A172 (cell line): ENCODE measurements at places on chromosomes 11 and 22. TPM values are rescaled to one million over a fixed set of nuclear protein-coding genes. Genes with fewer than 3 reads are reported as not detected.

The C22orf15 gene
- total RNA-seq: 0.26 and 0.40 TPM in 2 replicates

The OR51B6 gene
- total RNA-seq: not detected in 2 replicates

The CRYBB2 gene
- not detected in 2 replicates for total RNA-seq

The OMP gene
- not detected in 2 replicates for total RNA-seq

The DGCR2 gene
- total RNA-seq: 15.6 and 22.8 TPM in 2 replicates

The GDPD4 gene
- not detected in 2 replicates for total RNA-seq

The MAP6 gene
- 8.9 and 10.6 TPM in 2 replicates for total RNA-seq

The FAM111B gene
- total RNA-seq: 26.7 and 31.4 TPM in 2 replicates

The C1QTNF4 gene
- not detected in 2 replicates for total RNA-seq

The YAP1 gene
- total RNA-seq: 33.2 and 44.5 TPM in 2 replicates

The RPS6KB2 gene
- total RNA-seq: 83.6 and 89.8 TPM in 2 replicates

The PARVA gene
- total RNA-seq: 41.4 and 53.8 TPM in 2 replicates

The MOGAT2 gene
- total RNA-seq: 0.07 TPM in 1 of 2 replicates, not detected in the other

The C22orf42 gene
- not detected in 2 replicates for total RNA-seq

The CENPM gene
- total RNA-seq: 42.4 and 54.8 TPM in 2 replicates

The KRTAP5-1 gene
- not detected in 2 replicates for total RNA-seq

DNA sequence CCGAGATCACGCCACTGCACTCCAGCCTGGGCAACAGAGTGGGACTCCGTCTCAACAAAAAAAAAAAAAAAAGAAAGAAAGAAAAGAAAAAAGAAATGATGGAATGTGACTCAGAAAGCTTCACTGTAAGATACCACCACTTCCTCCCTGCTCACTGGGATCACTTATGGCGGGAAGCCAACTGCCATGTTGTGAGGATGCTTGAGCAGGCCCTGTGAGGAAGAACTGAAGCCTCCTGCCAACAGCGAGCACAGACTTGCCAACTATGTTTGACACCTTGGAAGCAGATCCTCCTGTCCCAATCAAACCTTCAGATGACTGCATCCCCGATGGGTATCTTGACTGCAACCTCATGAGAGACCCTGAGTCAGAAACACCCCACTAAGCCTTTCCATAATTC lies 8.3 kb downstream of the SEC14L6 start:
- peak; percentile 25 for DNase-seq

GRCh38 chr11:46800177-46800576 lies 45.9 kb downstream of the CKAP5 start:
- DNase-seq: no peak

GRCh38 chr11:31818425-31818755 lies 7.3 kb upstream of the PAX6 start:
- no peak for DNase-seq

DNA sequence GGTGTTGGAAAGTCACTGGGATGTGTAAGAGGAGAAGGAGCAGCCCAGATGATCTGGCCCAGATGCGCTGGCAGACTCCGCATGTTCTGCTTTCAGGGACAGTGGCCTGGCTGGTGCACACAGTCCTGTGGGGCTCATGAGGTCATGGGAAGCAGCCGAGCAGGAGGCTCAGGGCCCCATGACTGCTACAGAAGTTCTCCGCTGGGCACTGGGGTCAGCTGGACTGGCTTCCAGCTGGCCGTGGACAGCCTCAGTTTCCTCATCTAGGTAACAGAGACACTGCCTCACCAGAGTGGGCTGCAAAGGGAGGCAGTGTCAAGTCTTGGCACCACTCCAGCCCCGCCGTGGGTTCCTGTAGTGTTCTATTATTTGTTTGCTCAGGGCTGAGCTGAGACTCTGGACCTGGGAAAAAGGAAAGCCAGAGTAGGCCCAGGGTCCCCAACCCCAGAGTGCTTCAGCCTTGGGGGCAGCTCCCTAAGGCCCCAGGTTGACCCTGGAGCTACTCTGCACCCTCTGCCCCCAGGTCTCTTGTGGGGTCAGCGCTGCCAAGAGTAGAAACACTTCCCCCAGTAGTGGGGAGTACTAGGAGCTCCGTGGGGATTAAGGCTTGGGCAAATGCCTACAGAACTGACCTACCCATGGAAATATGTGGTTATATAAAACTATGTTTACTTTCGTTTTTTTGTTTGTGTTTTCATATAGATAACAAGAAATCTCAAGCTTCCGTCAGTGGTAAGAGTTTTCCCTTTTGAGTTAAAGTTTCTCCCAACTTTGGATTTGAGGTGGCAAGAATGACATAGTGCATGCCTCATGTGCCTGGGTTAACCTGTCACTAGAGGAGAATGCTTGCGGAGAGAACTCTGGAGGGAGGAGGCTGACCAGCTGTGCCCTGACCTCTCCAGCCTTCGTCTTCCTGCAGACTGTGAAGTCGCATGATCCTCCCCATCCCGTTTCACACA lies 45.3 kb downstream of the MED15 start:
- DNase-seq: no peak

DNA sequence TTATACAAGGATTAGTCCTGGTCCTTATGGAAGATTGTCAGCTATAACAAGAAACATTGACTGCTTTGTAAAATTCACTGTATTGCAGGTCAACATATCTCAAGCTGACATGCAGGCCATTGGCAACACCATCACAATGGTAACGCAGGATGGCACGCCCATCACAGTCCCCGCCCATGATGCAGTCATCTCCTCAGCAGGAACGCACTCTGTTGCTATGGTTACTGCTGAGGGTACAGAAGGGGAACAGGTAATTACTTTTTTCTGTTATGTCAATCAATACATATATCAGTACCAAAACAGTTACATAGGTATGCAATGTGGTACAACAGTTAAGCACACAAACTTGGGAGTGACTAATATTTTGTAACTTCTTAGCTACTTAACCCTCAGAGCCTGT lies 55.3 kb downstream of the ZNF143 start:
- no peak for DNase-seq

- no peak for DNase-seq
These were observed 3.7 kb upstream of the UPK3A start for GRCh38 chr22:45281010-45281409.

- DNase-seq: no peak
These were observed 35.4 kb upstream of the IGSF9B start for GRCh38 chr11:133992121-133992520.

GRCh38 chr22:29689206-29689879 lies 30.5 kb upstream of the CABP7 start:
- DNase-seq: no peak

GRCh38 chr22:23539135-23539838 lies 40.8 kb downstream of the IGLL1 start:
- DNase-seq: peak; percentile 49

DNA sequence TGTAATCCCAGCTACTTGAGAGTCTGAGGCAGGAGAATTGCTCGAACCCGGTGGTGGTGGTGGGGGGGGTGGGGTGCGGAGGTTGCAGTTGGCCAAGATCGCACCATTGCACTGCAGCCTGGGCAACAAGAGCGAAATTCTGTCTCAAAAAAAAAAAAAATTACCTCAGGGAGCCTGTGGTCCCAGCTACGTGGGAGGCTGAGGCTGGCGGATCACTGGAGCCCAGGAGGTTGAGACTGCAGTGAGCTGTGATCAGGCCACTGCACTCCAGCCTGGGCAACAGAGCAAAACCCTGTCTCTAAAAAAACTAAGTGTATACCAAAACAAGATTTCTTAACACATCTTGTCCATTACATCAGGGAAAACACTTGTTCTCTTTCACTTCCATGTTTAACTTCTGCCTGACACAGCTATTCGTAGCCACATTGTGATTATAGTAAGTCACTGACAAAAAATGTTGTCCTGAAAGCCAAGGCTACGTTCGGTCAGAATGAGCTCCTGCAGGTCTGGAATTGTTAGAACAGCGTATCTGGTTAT lies 1.4 kb downstream of the TMEM80 start:
- peak; percentile 37 for DNase-seq

DNA sequence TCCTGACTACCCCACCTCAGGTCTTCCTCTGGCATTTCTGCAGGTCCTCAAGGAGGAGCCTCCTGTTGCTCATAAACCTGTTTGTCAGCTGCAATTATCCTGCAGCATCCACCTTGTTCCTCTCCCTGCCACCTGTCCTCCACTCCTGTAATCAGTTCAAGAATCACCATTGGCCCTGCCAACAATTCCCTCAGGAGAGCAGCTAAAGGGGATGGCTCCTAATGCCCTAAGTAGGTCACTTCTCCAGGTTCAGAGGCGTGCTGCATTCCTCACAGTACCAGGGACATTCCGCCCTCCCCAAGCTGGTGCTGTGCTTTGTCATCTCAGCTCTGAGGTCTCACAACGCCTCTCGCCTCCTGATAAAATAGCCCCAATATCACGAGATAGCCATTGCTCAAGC lies 2.1 kb downstream of the CLDN25 start:
- DNase-seq: no peak

DNA sequence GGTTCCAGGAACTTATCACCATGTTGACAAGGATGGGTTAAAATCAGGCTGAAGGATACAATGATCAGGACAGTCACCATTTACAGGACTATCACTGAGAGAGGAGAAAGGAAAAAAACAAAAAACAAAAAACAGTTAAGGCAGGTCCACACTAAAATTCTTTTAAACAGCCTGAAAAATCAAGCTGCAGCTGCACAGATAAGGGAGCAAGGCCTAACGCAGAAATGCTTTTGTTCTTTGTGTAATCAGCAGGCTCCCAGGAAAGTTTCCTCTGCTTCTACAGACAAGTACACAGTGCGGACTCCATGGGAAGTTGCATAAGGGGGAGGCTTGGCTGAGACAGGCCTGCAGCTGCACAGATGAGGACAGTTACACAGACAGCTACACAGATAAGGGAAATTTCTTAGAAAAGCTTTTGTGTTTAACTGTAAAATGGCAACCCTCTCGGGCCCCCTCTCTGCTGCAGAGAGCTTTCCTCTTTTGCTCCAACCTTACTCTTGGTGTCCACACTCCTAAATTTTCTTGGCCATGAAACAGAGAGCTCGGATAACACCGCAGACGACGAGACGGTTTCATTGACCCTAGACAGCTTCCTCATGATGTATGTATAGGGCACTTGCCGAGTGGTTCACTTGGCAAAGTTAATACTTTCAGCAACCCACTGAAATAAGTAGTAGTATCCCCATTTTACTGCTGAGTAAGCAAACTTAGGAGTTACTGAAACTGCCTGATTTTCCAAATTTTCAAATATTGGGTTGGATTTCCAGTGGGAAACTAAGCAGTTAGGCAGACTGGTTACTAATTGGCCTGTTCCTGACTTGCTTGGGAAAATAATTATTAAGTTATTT lies 45.5 kb downstream of the PIWIL3 start:
- no peak for DNase-seq

DNA sequence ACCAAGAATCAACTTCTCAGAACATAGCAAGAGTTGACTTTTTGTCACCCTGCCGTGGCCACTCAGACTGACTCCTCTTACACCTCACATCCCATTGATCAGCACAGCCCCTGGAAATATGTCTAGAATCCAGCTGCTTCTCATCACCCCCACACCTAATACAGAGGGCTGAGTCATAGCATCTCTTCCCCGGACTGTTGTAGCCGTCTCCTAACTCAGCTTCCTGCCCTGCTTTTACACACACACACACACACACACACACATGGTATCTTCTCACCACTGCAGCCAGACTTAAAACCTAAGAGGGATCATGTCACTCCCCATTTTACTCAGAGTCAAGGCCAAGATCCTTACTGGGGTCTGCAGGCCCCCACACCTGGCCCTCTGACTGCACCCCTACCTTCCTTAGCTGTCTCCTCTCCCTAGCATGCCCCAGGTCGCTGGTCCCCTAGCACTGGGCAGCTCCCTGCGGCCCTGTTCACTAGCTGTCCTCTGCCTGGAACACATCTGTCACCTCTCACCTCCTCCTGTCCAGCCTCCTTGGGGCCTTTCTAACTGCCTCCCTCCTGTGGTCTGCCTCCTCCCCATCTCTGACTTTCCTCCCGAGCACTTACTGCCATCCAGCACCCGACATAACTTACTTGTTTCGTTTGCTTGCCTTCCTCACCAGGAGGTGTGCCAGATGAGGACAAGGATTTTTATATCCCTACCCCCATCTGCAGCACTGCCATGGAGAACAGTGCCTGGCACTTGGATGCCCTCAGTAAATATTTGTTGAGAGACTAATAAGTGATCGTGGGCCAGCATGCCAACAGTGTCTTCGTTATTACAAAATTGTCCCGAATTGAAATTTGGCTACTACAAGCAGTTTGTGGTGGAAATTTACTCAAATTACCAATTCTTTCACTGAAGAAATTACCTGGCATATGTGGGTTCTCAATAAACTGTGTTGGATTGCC lies 61.9 kb downstream of the BMAL1 start:
- peak; percentile 92 for DNase-seq

DNA sequence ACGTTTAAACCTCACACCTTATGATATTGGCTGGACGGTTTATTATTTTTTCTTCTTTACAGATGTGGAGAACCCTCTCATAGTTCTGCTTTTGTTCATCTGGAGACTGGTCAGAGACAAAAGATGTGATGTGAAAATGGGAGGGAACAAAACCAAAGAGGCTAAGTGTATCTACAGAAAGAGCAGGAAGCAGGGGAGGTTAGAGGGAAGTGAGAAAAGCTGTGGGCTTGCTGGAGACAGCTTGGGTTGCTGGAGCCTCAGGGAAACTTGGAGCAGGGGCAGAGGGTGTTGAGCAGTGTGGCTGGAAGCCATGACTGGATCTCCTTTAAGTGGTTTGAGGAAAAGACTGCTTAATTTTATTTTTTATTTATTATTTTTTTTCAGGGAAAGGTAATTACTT lies 79.0 kb upstream of the SNX19 start:
- DNase-seq: no peak

DNA sequence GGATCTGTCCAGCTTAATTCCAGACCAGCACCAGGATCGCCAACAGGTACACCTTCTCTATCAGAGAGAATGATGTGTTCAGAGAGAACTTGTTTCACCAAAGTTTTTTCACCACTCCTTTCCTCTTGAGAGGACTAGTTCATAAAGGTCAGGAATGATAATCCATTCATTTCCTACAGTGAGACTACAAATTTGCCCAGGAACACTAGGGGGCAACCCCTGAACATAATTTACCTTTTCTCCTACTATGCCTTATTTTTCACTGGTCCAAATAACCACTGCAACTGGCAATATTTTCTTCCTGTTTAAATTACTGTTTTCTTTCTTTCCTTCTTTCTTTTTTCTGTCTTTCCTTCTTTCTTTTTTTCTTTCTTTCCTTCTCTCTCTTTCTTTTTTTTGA lies 22.5 kb downstream of the CAVIN3 start:
- DNase-seq: peak; percentile 19

GRCh38 chr11:27174021-27174420 lies 133.4 kb downstream of the BBOX1 start:
- DNase-seq: no peak

DNA sequence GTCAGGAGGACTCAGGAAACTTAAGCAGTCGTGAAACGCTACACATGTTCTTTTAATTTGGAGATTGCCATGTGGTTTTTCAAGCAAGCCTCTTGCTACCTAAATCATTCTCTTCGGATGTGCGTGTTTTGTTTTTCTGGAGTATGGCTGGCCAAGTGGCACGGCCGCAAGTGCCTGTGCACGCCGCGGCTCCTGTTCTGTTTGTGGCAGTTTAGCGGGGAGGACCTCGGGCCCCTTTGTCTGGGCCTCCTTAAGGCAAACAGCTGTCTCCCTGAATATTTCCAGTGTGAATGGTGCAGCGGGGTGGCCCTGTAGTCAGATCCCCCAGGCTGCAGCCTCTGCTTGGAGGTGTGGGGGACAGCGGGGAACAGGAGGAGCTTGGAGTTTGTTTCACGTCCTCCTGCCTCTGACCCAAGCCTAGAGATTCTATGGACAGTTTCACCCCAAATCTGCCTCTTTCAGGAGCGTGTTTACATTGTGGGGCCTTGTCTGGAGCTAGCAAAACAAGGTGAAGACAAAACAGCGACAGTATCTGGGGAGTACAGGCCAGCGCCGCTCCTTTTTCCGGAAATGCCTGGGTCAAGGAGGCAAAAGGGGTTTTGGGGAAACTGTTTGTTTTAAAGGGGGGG lies 1.3 kb downstream of the LRP5 start:
- DNase-seq: no peak

- no peak for DNase-seq
These were observed 15.3 kb downstream of the ATP6V1E1 start for GRCh38 chr22:17613280-17613679.

- DNase-seq: peak; percentile 46
These were observed 16.9 kb downstream of the CDPF1 start for GRCh38 chr22:46233231-46233630.
